ENCODE measurements at places on chromosomes 11 and 22.

GRCh38 chr11:93541884-93542810 is 1.0 kb downstream of the SMCO4 start:
- no peak for DNase-seq

GRCh38 chr11:45383224-45383623 is 97.1 kb upstream of the SYT13 start:
- DNase-seq = no peak

GRCh38 chr11:17629113-17629512 is 82.1 kb downstream of the OTOG start:
- no peak for DNase-seq

DNA sequence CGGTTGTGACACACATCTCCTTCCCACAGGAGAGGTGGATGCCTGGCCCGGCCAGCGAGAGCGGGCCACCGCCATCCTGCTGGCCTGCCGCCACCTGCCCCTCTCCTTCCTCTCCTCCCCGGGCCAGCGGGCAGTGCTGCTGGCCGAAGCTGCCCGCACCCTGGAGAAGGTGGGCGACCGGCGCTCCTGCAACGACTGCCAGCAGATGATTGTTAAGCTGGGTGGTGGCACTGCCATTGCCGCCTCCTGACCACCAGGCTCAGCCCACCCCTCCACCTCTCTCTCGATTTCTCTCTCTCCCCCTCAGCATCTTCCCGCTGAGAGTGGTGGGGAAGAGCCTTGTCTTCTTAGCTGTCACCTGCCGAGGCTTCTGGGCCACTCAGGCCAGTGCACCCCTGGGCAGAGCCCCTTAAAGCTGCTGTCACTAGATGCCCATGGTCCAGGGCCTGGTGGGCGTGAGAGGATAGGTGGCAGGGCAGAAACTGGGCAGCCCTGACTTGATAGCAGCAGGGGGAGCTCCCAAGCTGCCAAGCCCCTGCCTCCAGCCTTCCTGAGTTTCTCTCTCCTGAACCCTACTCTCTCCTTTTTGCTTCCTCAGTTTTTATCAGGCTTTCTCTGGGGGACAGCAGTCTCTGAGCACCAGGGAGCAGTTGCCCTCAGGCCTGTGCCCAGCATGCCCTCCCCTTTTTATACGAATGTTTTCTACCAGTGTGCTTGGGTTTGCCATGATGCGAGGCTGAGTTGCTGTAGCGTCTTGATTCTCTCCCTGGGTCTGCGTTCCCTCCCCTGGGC is 9.3 kb downstream of the SHISA8 start:
- no peak for DNase-seq

- no peak for DNase-seq
These were observed 15.1 kb upstream of the CD3E start for GRCh38 chr11:118289401-118289800.

- no peak for DNase-seq
These were observed at the start of gene TMPRSS13 for GRCh38 chr11:117929142-117929915. TSS of gene TMPRSS13 (minus strand) at chr11:117929402. CDS start at chr11:117929307, 95 bp downstream.
